ENCODE measurements at places on chromosomes 1 and 21.

- DNase-seq = no peak
These were observed 9.4 kb downstream of the USP48 start for GRCh38 chr1:21773585-21773984.

- DNase-seq = no peak
These were observed 56.8 kb upstream of the ERRFI1 start for GRCh38 chr1:8082945-8083344.

DNA sequence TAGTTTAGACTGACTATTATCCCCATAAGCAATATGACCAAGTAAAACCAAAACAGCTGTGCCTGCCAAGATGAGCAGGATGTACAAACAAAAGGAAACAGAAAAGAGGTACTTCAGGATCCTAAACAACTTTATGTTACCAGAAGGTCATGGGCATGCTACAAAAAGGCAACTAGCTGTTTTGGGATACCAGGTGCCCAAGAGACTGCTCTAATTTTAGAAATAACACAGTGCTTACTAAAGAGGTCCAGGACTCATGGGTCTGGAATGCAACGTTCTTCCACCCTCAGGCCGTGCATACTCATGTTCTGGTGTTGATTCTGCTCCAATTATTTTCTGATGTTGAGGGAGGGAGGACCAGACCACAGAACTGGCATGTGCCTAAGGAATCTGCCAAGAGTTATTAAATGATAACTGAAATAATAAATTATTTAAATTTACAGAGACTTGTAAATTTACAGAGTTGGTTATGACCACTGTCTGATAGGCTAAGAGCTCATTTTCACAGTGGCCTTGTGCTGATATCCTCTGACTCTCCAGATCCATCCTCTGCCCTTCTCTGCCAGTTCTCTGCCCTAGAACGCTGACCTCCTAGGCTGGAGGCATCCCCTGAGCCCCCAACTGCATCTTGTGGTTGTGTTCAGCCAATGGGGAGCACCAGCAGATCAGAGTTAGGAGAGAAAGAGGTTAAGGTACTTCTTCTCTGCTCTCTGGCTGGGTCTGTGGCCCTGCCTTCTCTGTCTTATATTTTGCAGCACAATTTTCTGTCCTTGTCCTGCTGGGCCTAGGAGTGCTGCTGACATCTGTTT is 37.7 kb upstream of the BCL10 start:
- no peak for DNase-seq

GRCh38 chr1:157575744-157576143 is 22.1 kb downstream of the FCRL4 start:
- DNase-seq = no peak

GRCh38 chr1:39214021-39214713 is 9.7 kb downstream of the MACF1 start:
- no peak for DNase-seq

DNA sequence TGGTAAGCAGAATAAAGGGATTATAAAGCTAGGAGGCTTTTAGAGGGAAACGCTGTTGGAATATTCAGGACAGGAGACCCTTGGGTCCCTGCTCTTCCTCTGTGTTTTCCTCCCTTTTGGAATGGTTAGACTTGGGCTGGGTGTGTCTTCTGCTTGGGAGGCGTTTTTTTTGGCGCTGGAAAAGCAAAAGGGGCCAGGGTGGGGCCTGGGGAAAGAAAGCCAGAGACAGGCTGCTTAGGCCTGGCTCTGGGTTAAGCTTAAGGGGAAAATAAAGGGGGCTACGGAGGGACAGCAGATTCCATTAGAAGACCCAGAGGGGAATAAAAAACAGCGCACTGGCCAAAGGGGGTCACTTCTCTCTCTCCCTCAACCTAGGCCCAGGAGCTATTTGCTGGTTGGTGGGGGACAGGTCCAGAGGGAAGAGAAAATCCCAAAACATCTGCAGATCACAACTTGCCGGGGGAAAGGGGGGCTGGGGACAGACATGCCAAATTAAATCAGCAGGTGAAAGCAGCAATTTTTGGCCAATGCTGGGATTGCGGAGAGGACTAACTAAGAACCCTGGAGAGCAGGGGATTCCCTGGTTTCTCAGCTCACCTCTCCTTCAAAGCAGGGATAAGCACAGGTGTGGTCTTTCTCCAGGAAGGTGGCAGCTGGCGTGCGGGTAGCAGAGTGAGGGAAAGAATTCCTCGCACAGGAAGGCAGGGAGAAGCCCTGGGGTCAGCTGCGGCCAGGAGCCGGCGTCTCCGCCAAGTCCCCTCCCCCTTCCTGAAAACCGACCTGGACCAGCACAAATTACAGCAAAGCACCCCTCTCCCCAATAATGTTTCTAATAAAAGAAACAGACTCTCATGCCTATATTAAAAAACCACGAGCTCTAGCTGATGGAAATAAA is 82.2 kb upstream of the AK4 start:
- no peak for DNase-seq

- no peak for DNase-seq
These were observed 79.2 kb upstream of the SAMD11 start for GRCh38 chr1:844472-845026.

Data from stimulated activated CD8-positive, alpha-beta memory T cell treated with anti-CD3 and anti-CD28 coated beads, Interleukin-7, amount 100 ng/mL, for 1 hour (primary cell).